ENCODE measurements at places on chromosomes 12 and 14. TPM values are rescaled to one million over a fixed set of nuclear protein-coding genes. Genes with fewer than 3 reads are reported as not detected.

HSPB8 gene
- 14.9 TPM for polyA plus RNA-seq

HOXC13 gene
- polyA plus RNA-seq: not detected

KRT6C gene
- polyA plus RNA-seq: not detected

TSPAN19 gene
- polyA plus RNA-seq: 0.38 TPM

GALNT8 gene
- 1.8 TPM for polyA plus RNA-seq

ALDH1L2 gene
- 3.3 TPM for polyA plus RNA-seq

TPPP2 gene
- polyA plus RNA-seq: 0.21 TPM

ANO4 gene
- 5.8 TPM for polyA plus RNA-seq

EIF2S3B gene
- 1.3 TPM for polyA plus RNA-seq

LACRT gene
- not detected for polyA plus RNA-seq

RNASE2 gene
- 1.8 TPM for polyA plus RNA-seq

PTGDR gene
- 0.25 TPM for polyA plus RNA-seq

ATP5MC2 gene
- polyA plus RNA-seq: 583 TPM

ST8SIA1 gene
- 8.0 TPM for polyA plus RNA-seq

LTBP2 gene
- 14.7 TPM for polyA plus RNA-seq

WNT5B gene
- polyA plus RNA-seq: 7.1 TPM

GPATCH2L gene
- 24.4 TPM for polyA plus RNA-seq
